ENCODE measurements at places on chromosomes 4 and X. TPM values are rescaled to one million over a fixed set of nuclear protein-coding genes. Genes with fewer than 3 reads are reported as not detected.

Gene TRAM1L1
- 2.1 TPM for total RNA-seq

Gene LPAR4
- total RNA-seq, result 0.20 TPM

- DNase-seq, result peak; percentile 45
Measured at GRCh38 chr4:140004549-140004895, 149.5 kb downstream of the MAML3 start.

DNA sequence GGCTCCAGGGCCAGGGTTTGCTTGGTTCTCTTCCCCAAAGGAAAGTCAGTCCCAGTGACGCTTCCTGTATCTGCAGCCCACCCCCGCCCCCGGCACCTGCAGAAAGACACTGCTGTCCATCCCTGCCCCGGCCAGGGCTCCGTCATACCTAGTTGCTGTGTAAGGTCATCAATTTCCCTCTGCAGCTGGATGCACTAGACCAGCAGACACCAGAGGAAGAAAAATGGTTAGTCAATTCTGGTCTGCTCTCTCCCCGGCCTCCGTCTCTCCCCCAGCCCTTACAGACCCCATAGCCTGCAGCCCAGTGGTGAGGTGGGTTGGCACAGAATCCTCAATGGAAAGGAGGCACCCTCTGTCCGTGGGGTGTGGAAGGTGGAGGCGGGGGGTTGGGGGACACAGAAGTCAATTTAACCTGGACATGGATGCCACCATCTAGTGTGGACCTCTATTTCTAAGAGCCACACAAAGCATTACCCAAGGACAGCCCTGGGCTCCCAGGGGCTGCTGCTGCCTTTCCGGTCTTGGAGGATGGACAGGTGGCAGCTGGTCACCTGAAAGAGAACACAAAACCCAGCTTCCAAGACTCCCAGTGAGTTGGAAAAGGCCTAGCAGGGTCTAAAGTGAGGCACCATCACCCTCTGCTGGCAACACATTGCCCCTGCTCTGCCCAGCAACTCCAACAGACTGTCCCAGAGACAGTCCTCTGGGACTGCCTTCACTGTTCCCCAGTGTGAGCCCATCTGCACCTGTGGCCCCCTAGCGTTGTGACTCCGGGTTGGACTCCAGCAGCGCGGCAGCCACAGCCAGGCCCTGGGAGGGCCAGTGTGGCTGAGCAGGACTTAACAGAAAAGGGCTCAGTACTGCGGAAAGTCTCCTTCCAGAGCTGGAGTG is 40.2 kb upstream of the NHSL2 start:
- DNase-seq, result no peak

- no peak for DNase-seq
Measured at GRCh38 chr4:1574601-1575417, 109.3 kb downstream of the FAM53A start.

DNA sequence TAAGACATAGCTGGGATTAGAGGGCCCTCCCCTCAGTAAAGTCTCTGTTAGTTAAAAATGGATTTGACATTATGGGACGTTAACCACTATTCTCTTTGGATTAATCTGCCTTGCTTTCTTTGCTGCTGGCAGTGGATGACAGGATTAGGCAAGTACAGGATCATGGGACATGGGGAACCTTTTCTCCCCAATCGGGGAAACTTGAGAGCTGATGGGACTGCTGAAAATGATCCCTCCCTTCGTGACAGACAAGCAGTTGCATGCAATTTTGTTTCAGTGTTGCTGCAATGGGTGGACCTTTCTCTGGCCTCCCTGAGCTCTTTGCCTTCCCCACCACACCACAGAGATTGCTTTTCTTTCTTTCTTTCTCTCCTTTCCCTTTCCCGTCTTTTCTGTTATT is 120.2 kb upstream of the BANK1 start:
- DNase-seq, result no peak

DNA sequence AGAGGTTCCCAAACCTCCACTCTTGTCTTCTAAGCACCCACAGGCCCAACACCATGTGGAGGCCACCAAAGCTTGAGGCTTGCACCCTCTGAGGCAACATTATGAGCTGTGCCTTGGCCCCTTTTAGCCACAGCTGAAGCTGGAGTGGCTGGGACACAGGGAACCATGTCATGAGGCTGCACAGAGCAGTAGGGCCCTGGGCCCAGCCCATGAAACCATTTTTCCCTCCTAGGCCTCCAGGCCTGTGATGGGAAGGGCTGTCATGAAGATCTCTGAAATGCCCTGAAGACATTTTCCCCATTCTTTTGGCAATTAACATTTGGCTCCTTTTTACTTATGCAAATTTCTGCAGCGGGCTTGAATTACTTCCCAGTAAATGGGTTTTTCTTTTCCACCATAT is 14.8 kb downstream of the RBMXL3 start:
- DNase-seq, result no peak

GRCh38 chr4:149755969-149756368 is 59.7 kb downstream of the IQCM start:
- DNase-seq, result no peak

Data from mucosa of gallbladder (tissue), 1 donor.